CD4-positive, alpha-beta T cell (primary cell): ENCODE measurements at places on chromosomes 7 and 10.

- DNase-seq, result no peak
Observed at GRCh38 chr7:17472518-17472917, 174.1 kb downstream of the AHR start.

- DNase-seq, result no peak
Observed at GRCh38 chr10:22315455-22316285, 518 bp upstream of the COMMD3 start.

- DNase-seq, result no peak
Observed at GRCh38 chr10:120313715-120314114, 143.3 kb upstream of the PLPP4 start.

DNA sequence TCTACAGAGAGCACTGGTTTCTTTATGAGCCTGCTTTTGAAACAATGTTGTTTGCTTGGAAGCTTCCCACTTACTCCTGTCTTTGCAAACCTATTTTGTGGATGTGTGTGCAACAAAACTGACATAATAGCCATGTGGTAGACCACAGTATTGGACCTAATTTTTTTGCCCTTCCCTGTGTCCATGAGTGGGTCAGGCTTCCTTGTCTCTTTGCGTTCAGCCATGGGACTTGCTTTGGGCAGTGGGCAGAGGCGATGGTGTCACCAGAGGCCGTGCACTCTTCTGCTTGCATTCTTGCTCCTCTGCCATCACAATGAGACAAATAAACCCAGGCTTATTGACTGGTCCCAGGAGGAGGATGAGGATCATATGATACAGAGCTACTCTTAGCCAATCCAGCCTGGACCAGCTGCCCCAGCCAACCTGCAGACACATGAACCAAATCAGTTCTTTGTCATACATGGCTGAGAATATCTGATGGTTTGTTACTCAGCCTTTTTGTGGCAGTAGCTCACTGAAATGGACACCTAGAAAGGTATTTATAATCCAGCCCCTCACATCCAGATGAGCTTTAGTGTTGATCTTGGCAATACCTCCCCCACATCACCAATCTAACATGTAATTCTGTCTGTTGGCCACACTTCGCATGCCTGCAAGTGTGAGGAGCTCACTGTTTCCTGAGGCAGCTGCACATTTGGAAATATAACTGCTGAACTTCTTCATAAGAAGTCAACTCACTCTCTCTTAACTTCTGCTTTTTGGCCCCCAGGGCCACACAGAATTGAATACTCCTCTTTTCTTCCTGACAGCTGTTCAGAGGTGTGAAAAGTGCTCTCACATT, 427.8 kb upstream of the ZMIZ1 start:
- no peak for DNase-seq

GRCh38 chr7:75010036-75010435, 45.5 kb downstream of the CASTOR2 start:
- DNase-seq, result no peak

DNA sequence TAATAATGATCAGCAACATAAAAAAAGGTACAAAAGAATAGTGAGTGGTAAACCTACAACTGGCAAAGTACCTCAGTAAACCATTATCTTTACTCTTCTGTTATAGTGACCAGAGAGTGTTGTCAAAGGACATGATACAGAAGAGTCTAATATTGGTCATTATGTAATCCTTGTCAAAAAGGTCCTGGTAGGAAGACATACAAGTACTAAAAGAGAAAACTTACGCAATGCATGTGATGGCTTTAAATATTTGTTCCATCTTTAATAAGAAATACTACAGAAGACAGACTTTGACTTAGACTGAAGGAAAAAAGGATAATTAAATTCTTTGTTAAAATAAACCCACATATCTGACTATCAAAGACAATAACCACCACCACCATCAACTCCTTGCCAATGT, 6.5 kb downstream of the DOCK4 start:
- DNase-seq, result no peak

- DNase-seq, result no peak
Observed at GRCh38 chr7:103987451-103987850, 2.0 kb downstream of the RELN start.

DNA sequence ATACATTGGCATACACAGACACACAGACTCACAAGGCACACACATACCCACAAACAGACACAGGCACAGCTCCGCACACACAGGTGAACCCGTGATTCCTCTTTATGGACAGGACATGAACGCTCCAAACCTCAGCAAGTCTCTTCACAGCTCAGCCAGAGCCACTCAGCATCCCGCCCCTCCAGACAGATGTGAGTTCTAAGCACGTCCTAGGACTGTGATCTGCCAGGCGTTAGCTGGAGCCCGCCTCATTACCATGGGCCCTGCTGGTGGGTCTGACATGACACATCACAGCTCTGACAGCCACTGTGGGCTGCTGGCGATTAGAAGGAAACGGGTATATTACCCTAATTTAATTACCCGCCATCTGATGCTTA, 176.7 kb upstream of the PPP2R2D start:
- no peak for DNase-seq

GRCh38 chr10:74746813-74747212, 79.6 kb upstream of the KAT6B start:
- DNase-seq, result no peak

DNA sequence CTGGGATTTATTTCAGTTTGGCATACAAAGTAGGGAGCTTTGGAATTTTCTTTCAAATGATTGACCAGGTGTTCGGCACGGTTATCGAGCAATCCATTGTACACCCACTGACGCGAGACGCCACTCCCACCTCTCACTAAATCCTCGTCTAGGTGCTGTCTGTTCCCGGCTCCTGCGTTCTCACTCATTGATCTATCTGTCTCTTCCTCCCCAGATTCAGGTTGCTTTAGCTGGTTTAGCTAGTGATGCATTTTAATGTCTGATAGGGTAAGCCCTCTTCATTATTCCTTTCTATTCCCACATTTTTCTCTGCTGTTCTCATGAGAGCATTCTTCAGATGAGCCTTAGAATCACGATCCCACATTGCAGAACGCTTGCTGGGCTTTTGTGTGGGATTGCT, 91.7 kb downstream of the ELFN1 start:
- no peak for DNase-seq

GRCh38 chr7:94049615-94050014, 45.5 kb upstream of the BET1 start:
- no peak for DNase-seq

- no peak for DNase-seq
Observed at GRCh38 chr10:75165684-75166622, 44.6 kb upstream of the VDAC2 start.

- DNase-seq, result no peak
Observed at GRCh38 chr7:112965506-112965905, 121.1 kb downstream of the GPR85 start.

DNA sequence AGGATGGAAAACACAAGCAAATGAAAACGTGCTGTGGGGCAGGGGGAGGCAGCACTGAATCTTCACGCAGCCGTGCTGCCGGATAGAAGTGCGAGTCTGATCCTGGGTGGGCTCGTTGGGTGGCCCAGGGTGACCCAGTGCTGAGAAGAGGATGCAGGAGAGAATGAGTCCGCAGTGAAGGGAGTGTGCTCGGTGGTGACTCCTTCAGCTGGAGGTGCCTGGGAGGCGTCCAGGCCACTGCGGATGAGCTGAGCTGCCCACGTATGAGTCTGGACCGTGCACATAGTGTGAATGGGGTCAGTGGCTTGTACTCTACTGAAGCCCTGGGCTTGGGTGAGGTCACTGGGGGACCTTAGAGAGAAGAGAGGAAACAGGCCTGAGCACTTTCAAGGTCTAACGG, 190.0 kb upstream of the MGMT start:
- no peak for DNase-seq

GRCh38 chr10:86361156-86362128, 5.2 kb downstream of the GRID1 start:
- DNase-seq, result no peak

GRCh38 chr7:36617408-36617807, 106.9 kb downstream of the AOAH start:
- no peak for DNase-seq

DNA sequence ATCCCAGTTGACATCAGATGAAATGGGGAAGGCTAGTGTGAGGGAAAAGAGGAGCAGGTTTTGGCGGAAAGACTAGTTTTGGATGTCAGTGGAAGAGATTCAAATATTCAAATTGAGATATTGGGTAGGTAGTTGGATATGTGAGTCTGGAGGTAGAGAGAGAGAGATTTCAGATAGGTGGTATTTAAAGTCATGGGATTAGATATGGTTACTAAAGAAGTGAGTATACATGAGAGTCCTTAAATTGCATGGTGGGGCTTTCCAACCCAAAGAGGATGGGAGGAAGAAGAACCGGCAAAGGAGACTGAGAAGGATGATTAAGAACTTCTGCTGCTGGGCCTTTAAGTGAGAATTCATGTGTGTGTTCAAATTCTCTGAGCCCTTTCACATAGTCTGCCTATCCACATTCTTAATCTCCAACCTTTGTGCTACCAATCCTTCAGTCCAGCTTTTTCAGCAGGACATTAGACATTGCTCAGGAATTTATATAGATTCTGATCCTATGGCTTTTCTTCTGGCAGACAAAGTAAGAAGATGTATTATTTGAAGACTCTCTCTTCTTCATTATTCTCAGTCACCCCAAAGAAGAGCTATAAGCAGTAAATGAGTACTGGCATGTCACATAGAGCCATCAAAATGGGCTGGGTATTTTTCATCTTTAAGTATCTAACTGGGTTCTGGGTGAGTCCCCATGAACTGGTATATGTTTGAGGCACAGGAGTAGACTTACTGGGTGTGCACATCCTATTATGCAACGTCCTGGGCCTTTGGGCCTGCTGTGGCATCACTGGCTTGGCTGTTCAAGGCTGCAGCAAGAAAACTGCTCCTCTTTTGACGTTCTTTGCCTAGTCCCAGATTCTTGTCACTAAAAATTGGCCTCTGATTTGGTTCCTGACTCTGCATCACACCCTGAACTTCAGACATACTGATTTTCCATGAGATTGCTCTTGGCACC, 33.6 kb downstream of the ST7 start:
- no peak for DNase-seq
